ENCODE measurements at places on chromosomes 1 and 21. TPM values are rescaled to one million over a fixed set of nuclear protein-coding genes. Genes with fewer than 3 reads are reported as not detected.

The EPS8L3 gene
- total RNA-seq = not detected

The NBPF10 gene
- 2.4 TPM for total RNA-seq

The TLCD4 gene
- 29.8 TPM for total RNA-seq

The LMX1A gene
- total RNA-seq = 4.4 TPM

The CIART gene
- 4.3 TPM for total RNA-seq

The KRTAP10-2 gene
- not detected for total RNA-seq

The KRTAP13-2 gene
- not detected for total RNA-seq

The C1QB gene
- total RNA-seq = 39.1 TPM

The MRPS6 gene
- total RNA-seq = 40.8 TPM

The MTOR gene
- total RNA-seq = 44.2 TPM

All from spinal cord (tissue), 10 donors.